ENCODE measurements at places on chromosomes 13 and 19. TPM values are rescaled to one million over a fixed set of nuclear protein-coding genes. Genes with fewer than 3 reads are reported as not detected.
A peak's percentile ranks its signal among the peaks of the same experiment; 100 is the strongest.

The ZNF470 gene
- 6.6 TPM for total RNA-seq

The APOC4 gene
- total RNA-seq: not detected

The TEAD2 gene
- 39.9 TPM for total RNA-seq

The PCSK4 gene
- 1.5 TPM for total RNA-seq

The NLRP11 gene
- not detected for total RNA-seq

The REEP6 gene
- 3.3 TPM for total RNA-seq

DNA sequence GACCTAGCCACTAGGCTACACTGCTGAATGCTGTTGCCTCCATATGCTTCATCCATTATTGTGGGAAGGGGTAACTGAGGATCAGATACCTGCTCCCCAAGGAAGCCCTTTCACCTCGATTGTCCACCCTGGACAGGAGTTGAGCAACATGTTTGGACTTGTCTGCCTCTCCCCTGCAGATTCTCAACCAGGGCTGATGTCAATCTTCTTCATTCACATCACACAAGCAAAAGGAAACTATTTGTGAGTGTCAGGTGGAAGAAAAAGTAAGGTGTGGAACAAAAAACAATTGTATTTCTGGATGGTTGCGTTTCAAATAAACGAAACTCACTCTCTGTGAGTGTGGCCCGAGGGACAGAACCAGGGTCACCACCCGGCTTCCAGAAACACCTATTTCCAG lies 29.5 kb upstream of the MUC16 start:
- DNase-seq: no peak

GRCh38 chr19:19540715-19541515 lies 2.9 kb downstream of the CILP2 start:
- DNase-seq: no peak

- no peak for DNase-seq
Measured at GRCh38 chr13:88919970-88920628, 1248.9 kb downstream of the SLITRK5 start.

- DNase-seq: no peak
Measured at GRCh38 chr13:90710164-90710759, 637.2 kb upstream of the MIR17HG start.

DNA sequence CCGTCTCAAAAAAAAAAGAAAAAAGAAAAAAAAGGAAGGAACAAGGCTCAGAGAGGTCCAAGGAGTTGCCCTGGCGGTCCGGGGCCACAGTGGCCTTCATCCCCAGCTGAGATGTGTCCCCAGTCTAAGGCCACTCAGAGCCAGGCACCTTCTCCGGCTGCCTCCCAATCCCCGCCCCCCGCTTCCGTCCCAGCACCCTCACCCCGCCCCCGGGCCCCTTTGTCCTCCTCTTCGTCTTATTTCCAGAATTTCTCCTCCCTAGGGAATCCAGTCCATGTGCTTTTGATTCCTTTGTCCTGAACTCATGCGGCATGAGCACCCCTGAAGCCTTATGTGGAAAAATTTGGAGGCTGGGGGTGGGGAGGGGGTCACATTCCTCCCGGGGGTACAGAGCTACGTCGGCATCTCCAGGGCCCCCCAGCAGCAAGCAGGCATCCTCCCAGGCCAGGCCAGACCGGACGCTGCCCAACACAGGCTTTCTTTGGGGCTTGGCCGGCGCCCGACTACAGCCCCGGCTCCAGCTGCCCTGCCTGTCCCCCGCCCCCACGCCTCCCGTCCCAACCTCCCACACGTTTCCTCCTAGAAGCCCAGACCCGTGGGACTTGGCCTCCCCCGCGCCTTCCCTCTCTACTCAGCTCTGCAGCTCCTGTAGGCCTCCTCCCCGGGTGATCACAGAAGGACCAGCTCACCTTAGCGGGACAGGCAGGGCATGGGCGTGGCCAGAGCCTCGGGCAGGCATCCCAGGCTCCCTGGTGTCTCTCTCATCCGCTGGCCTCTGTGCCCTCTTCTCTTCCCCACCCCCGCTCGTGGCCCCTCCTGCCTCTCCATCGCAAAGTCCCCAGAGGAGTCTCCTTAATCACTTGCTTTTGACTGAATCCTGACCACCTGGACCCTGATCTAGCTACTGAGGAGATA lies 17.8 kb upstream of the ADGRE5 start:
- peak; percentile 90 for DNase-seq

DNA sequence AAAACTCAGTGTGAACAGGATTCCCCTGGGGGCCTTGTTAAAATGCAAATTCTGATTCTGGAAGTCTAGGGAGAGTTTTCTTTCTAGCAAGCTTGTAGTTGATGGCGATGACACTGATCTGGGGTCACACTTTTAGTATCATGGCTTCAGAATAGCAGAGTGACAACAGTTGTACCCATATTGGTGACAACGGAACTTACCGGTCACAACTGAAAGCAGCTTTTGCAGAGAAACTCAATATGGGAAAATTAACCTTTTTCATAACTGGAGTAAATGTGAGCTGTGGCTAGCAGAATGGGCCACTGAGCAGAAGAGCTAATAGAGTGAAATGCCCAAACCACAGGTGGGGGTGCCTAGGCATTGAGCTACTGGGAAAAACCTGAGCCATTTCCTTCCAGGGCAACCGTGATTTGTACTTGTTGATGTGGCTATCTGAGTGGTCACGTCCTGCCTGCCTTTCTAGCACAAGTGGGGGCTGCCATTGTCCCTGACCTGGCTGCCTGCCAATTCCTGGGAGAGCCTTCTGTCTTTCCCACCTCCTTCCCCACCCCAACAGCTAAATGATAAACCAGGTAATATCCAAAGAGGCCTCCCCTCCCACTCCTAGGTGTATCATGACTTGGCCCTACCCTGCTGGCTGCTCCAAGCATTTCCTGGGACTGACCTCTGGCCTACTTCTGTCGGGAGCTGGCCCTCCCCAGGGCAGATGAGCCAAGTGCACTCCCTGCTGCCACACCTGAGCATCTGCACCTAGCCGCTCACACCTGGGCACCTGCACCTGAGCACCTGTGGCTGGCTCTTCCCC lies 1.7 kb upstream of the SLC10A2 start:
- no peak for DNase-seq

DNA sequence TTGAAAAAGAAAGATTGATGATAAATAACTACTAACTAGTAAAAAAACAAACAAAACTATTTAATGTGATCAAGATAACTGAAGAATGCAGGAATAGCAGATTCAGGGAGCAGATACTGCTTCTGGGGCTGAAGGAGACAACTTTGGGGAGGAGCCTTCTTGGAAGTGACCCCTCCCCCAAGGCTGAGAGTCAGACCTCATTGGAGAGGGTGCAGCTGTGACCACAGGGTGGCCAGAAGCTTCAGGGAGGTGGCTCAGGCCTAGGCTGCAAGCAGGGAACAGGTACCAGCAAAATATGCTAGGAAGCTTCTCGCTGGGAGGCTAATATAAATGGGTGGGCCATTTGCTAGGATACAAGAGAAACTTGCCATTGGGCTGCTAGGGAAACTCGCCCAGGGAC lies 149.9 kb downstream of the MYO16 start:
- DNase-seq: no peak

GRCh38 chr19:10021863-10022262 lies 8.6 kb downstream of the RDH8 start:
- DNase-seq: no peak

GRCh38 chr19:28685802-28686201 lies 527.1 kb downstream of the UQCRFS1 start:
- no peak for DNase-seq
